Effector memory CD8-positive, alpha-beta T cell (primary cell): ENCODE measurements at places on chromosomes 16 and 17.

GRCh38 chr16:69563605-69564580 is 1.9 kb upstream of the NFAT5 start:
- peak overlapping the region; percentile 96 for H3K27ac ChIP-seq
- DNase-seq: peak; percentile 38
- no peaks in the 10 kb centered on the region for H3K27me3 ChIP-seq
- peaks cover 23% of the 10 kb centered on the region for H3K4me1 ChIP-seq
- H3K4me3 ChIP-seq: peak overlapping the region; percentile 84

GRCh38 chr17:73835605-73836004 is 191.4 kb upstream of the SDK2 start:
- no peak overlapping the region for H3K27ac ChIP-seq
- H3K4me3 ChIP-seq: no peak overlapping the region
- H3K27me3 ChIP-seq: peaks cover 18% of the 10 kb centered on the region
- no peak for DNase-seq

DNA sequence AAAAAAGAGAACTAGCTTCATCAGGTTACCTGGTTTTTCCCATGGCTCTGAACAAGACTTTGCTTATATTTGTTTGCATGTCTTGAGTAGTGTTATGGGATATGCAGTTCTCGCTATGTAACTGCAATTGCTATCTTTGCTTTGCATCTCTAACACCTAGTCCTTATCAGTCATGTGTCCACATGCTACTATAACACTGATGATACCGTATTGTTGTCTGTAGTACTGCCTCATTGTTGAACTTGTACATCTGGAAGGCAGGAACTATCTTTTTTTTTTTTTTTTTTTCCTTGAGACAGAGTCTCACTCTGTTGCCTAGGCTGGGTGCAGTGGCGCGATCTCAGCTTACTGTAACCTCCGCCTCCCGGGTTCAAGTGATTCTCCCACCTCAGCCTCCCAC is 2.5 kb downstream of the PSME3 start:
- H3K27me3 ChIP-seq: no peaks in the 10 kb centered on the region
- peaks cover 73% of the 10 kb centered on the region for H3K36me3 ChIP-seq
- no peak overlapping the region for H3K4me3 ChIP-seq
- peaks cover 11% of the 10 kb centered on the region for H3K4me1 ChIP-seq
- DNase-seq: no peak

DNA sequence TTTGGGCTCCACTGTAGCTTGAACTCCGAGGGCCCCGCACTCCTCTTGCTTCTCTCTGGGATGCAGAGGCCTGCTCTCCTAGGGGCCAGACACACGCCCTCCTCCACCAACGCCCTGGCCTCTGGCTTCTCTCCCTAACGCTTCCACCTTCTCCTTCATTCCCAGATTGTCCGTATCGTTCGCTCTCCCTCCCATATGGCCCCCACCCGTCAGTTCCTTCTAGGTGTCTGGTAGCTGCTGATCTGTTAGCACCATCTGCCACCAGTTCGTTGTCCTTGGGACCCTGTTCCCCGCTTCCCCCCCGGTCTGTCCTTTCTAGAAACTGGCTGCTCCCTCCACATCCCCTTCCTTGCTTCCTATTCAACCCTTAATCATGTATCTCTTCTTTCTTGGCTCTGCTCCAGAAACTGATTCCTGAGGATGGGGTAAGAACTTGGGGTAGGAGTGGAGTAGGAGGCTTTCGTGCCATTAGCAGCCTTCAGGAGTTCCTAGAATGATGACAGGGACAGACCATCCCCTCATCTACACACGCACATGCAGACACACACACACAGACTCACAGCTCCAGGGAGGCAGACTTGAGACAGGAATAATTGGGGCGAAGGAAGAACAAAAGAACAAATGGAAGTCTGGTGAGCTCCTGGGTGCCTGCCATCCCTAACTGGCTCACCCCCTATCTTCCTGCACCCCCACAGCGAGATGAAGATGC is 4.3 kb downstream of the ATP1B2 start:
- H3K36me3 ChIP-seq: peaks cover 2% of the 10 kb centered on the region
- DNase-seq: no peak
- H3K27me3 ChIP-seq: peaks cover 47% of the 10 kb centered on the region
- no peak overlapping the region for H3K27ac ChIP-seq

DNA sequence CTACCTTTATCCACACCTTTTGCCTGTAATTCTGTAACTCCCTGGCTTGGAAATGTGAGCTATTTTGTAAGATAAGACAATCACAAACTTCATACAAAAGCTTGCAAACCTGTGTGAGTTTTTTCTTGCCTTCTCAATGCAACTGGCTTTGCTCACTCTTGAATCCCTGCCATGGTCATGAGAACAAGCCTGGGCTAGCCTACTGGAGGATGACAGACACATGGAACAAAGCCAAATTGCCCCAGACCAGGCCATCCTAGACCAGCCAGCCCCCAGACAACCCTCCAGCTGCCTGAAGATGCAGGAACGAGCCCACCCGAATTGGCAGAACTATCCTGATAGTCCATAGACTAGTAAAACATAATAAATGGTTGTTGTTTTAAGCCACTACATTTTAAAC is 466.6 kb upstream of the ERCC4 start:
- DNase-seq: no peak
- no peaks in the 10 kb centered on the region for H3K4me1 ChIP-seq
- H3K4me3 ChIP-seq: no peak overlapping the region
- H3K27ac ChIP-seq: no peak overlapping the region

GRCh38 chr16:69848637-69849545 is 86.8 kb downstream of the WWP2 start:
- no peaks in the 10 kb centered on the region for H3K27me3 ChIP-seq
- H3K36me3 ChIP-seq: peaks cover 12% of the 10 kb centered on the region
- no peak for DNase-seq
- peaks cover 17% of the 10 kb centered on the region for H3K4me1 ChIP-seq
- no peak overlapping the region for H3K4me3 ChIP-seq

DNA sequence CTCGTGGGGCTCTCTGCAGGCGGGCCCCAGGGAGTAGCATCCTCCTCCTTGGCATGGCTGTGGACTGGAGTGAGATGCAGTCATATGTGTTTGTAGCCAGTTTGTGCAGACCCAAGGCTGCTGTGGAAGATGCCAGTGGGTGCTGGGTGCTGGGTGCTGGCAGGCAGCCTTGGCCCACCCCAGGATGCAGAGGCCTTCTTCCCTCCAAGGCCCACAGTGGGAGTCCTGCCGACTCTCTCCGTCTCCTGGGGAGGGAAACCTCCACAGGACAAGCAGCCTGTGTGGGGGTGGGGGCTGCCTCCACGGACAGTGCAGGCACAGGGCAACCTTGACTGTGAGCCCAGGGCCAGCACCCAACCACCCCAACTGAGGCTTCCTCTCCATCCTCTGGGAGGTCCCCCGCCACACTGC is 13.8 kb upstream of the TMEM92 start:
- DNase-seq: no peak
- H3K27me3 ChIP-seq: peaks cover 69% of the 10 kb centered on the region
- H3K36me3 ChIP-seq: no peaks in the 10 kb centered on the region
- H3K4me1 ChIP-seq: no peaks in the 10 kb centered on the region

DNA sequence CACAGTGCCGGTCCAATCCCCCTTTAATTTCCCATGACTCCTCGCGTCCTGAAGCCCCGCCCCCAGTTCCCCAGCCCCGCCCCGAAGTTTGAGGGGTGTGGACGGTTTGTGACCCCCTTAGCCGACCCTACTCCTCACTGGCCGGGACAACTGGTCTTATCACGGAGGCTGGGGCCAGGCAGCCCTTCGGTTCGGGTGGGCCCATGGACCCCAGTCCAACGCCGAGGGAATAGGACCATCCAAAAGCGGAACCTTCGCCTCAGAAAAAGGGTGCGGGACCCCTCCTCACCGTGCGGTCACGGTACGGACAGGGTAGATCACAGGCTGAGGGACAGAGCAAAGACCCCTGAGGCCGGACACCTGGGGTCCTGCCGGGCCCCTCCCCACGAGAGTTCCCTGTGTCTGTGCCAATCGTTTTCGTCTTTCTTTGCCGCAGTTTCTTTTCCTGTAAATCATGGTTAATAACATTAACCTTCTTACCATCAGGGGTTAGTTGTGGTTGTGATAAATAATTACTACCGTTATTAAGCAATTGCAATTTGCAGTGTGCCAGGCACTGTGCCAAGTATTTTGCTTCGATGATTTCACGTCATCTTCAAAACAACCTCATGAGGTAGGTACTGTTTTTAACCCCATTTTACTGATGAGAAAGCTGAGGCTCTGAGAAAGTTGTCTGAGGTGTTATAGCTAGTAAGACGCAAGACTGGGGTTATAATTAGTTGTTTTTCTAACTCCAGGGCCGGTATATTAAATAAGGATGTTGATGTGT is 543 bp downstream of the TMUB2 start:
- peaks cover 49% of the 10 kb centered on the region for H3K36me3 ChIP-seq
- DNase-seq: peak; percentile 40
- H3K27ac ChIP-seq: peak overlapping the region; percentile 98
- H3K4me3 ChIP-seq: peak overlapping the region; percentile 99
- H3K27me3 ChIP-seq: no peaks in the 10 kb centered on the region

- H3K27ac ChIP-seq: no peak overlapping the region
- no peaks in the 10 kb centered on the region for H3K27me3 ChIP-seq
These were observed 19.9 kb downstream of the RANBP10 start for GRCh38 chr16:67786491-67786890.

GRCh38 chr16:57500578-57501111 is 14.4 kb upstream of the DOK4 start:
- no peak overlapping the region for H3K4me3 ChIP-seq
- H3K4me1 ChIP-seq: peaks cover 3% of the 10 kb centered on the region
- no peaks in the 10 kb centered on the region for H3K36me3 ChIP-seq
- H3K27me3 ChIP-seq: peaks cover 10% of the 10 kb centered on the region
- DNase-seq: no peak
- no peak overlapping the region for H3K27ac ChIP-seq

- no peaks in the 10 kb centered on the region for H3K27me3 ChIP-seq
- no peak overlapping the region for H3K4me3 ChIP-seq
- H3K36me3 ChIP-seq: peaks cover 5% of the 10 kb centered on the region
- no peak for DNase-seq
- no peak overlapping the region for H3K27ac ChIP-seq
These were observed 133.9 kb downstream of the PARN start for GRCh38 chr16:14496047-14496770.

GRCh38 chr17:42067371-42068091 is 17.1 kb upstream of the C17orf113 start:
- H3K4me3 ChIP-seq: no peak overlapping the region
- peaks cover 51% of the 10 kb centered on the region for H3K27me3 ChIP-seq
- no peaks in the 10 kb centered on the region for H3K4me1 ChIP-seq
- peak; percentile 70 for DNase-seq
- no peak overlapping the region for H3K27ac ChIP-seq
- H3K36me3 ChIP-seq: no peaks in the 10 kb centered on the region

DNA sequence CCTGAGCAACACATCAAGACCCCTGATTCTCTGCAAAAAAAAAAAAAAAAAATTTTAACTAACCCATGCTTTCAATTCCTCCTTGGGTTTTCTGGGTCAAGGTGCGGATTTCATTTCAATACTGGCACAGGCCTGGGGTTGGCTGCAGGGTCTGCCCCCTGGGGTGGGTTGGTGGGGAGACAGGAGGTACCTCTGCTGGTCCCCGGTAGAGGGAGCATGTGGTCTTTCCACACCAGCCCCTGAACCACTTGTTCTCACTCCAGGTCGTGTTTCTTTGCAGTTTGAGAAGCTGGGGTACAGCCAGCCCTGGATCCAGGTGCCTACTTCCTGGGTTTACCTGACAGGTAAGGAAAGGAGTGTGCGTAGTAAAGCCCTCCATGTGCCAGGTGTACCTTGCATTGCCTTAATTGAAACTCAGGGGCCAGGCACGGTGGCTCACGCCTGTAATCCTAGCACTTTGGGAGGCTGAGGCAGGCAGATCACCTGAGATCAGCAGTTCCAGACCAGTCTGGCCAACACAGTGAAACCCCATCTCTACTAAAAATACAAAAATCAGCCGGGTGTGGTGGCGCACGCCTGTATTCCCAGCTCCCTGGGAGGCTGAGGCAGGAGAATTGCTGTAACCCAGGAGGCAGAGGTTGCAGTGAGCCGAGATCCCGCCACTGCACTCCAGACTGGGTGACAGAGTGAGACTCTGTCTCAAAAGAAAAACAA is 21.8 kb downstream of the SDR42E2 start:
- peaks cover 10% of the 10 kb centered on the region for H3K4me1 ChIP-seq
- no peaks in the 10 kb centered on the region for H3K36me3 ChIP-seq
- H3K27me3 ChIP-seq: no peaks in the 10 kb centered on the region
- no peak overlapping the region for H3K4me3 ChIP-seq
- no peak for DNase-seq

GRCh38 chr17:6240001-6240400 is 169.8 kb downstream of the WSCD1 start:
- H3K27ac ChIP-seq: no peak overlapping the region
- H3K27me3 ChIP-seq: peaks cover 38% of the 10 kb centered on the region
- H3K4me1 ChIP-seq: no peaks in the 10 kb centered on the region
- DNase-seq: no peak
- no peak overlapping the region for H3K4me3 ChIP-seq

GRCh38 chr17:30117675-30118081 is 1.1 kb downstream of the NSRP1 start:
- no peak for DNase-seq
- peaks cover 31% of the 10 kb centered on the region for H3K36me3 ChIP-seq
- H3K4me1 ChIP-seq: peaks cover 38% of the 10 kb centered on the region
- H3K4me3 ChIP-seq: peak overlapping the region; percentile 98
- H3K27ac ChIP-seq: peak overlapping the region; percentile 99

DNA sequence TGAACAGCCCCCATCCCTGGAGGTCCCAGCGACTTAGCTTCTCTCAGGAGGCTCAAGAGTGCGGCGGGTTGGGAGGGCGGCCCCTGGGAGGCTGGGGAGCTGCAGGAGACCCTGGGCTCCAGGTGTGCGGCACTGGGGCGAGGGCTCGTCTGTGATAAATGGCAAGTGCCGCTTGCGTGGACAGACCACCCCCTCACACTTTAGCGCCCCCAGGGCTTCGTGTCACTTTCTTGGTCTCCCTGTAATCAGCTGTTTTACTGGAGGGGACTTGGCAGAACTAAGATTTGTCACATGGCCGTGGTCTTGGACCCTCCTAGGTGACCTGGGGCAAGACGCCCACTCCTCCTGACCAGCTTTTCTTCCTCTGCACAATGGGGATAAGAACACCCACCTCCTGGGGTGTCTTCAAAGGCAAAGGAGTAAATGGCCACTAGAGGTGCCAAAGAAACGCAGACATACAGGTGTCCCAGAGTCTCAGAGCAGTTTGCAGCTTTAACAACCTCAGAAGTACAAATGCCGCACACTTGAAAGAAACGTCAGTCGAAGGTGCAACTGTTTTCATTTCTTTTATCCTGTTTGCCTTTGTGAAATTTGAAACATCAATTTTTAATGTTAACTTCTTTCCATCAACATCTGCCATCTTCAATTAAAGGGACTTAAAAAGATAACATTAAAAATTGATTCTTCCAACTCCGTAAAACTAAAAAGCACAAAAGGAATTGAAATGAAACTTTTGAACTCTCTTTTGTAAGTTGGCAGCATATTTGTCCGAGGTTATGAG is 946 bp downstream of the OSGIN1 start:
- no peaks in the 10 kb centered on the region for H3K36me3 ChIP-seq
- H3K4me1 ChIP-seq: no peaks in the 10 kb centered on the region
- H3K4me3 ChIP-seq: no peak overlapping the region
- DNase-seq: no peak
- H3K27me3 ChIP-seq: peaks cover 16% of the 10 kb centered on the region
- H3K27ac ChIP-seq: no peak overlapping the region

GRCh38 chr17:1001640-1002411 is 4.9 kb downstream of the TIMM22 start:
- H3K36me3 ChIP-seq: peaks cover 56% of the 10 kb centered on the region
- H3K27me3 ChIP-seq: no peaks in the 10 kb centered on the region
- H3K27ac ChIP-seq: no peak overlapping the region
- no peak for DNase-seq
- H3K4me1 ChIP-seq: peaks cover 27% of the 10 kb centered on the region
- no peak overlapping the region for H3K4me3 ChIP-seq

- no peak for DNase-seq
- no peak overlapping the region for H3K27ac ChIP-seq
These were observed 165.6 kb downstream of the SNX29 start for GRCh38 chr16:12142157-12142556.
